ENCODE measurements at places on chromosomes 16 and 17.

- DNase-seq = no peak
Observed at GRCh38 chr17:50308666-50309065, 34.4 kb downstream of the TMEM92 start.

GRCh38 chr16:6407596-6407995, 925.0 kb upstream of the RBFOX1 start:
- DNase-seq = no peak

DNA sequence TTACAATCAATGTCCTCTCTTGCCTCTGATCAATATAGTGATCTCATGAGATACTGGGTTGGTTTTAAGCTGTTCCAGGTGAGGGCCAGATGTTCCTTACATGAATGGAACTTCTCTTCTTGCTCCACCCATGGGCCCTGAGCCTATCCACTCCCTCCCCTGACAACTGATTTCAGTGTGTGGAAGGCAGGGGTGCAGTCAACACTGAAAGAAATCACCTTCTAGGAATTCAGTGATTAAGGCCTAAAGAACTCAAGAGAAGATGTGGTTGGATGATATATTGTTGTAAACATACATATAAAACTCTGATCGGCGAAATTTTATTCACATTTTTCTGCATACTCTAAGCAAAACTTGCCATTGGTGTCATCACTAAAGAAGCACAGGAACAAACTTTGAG, 6.7 kb upstream of the GOSR2 start:
- no peak for DNase-seq

DNA sequence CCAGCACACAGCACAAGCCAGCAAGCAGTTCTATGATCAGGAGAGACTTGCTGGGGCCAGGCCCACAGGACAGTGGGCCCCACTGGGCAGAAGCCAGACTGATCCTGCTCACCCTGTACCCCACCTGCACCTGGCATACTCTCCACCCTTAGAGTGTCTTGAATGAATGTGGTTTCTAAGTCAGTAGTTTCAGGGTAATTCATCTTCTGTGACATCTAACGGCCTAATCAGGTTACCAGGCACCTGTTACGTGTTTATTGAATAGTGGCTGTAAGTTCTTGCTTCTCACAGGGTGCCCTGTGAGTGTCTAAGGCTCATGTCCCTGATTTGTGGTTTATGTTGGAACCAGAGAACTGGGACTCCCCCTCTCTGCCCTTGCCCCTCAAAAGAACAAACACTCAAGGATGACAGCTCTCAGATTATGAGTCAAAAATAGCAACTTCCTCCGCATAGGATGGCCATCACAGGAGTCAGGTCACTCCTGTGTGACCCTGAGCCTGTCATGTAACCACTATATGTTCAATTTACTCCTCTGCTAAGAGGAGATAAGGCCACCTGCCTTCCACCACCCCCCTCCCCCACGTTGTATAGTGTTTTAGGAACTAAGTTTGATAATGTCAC, 7.0 kb upstream of the OR2C1 start:
- DNase-seq = no peak

GRCh38 chr17:63476854-63477479, at the start of gene ACE:
ACE (plus strand) TSS chr17:63477061; CDS start chr17:63477095, 34 bp downstream.
- no peak for DNase-seq

DNA sequence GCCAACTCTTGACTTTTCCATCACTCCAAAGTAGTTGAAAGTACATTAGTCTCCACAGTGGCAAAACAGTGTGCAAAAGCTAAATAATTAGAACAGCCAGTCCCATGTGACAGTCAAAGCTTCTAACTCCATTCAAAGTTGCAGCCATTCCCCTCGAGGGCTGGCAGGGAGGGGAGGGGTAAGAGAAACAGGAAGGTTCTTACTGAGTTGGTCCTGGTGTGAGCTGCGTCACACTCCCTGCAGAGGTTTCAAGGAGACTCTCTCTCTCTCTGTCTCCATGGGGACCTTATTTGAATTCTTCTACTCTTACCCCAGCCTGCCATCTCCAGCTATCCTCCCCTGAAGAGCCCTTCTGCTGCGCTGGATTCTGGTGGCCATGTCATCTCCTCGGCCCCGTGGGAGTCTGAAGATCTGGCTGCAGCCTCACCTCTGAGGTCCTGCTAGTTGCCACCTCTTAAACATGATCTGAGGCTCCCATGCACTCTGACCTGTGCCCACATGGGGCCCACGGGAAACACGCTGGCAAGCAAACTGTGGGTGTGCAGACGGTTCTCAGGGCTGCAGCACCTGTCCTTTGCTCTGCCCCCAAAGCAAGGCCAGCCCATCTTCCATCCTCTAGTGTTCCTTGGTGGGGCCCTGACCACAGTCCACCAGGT, 23.3 kb upstream of the STH start:
- DNase-seq = no peak

- no peak for DNase-seq
Observed at GRCh38 chr16:29256501-29256981, 150.0 kb downstream of the NPIPB11 start.

GRCh38 chr17:57102122-57102521, 17.1 kb downstream of the AKAP1 start:
- DNase-seq = no peak

DNA sequence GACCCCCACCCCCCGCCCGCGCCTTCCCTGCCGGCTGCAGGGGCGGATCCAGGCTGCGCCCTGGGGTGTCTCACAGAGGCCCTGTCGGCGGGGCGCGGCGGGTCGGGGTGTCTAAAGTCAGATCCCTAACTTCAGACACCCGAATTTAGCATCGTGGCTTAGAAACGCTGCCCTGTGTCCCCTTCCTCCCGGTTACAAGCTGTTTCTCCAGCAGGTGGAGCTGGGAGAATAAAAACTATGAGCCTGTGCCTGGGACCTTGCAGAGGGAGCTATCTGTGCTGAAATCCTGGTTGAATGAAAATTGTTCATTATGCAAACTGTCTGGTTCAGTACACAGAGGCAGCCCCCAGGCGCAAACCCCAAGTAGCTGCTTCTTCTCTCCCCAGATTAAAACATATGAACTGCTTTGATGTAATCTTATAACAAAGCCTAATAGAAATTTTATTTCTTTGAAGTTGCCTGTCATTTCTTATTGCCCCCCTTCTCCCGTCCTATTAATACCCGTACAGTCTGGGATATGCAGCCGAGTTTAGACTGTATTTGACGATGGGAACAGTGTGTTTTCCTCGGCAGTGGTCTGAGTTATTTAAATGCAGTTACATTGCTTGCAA, 79.0 kb downstream of the RPA1 start:
- DNase-seq = peak; percentile 65

DNA sequence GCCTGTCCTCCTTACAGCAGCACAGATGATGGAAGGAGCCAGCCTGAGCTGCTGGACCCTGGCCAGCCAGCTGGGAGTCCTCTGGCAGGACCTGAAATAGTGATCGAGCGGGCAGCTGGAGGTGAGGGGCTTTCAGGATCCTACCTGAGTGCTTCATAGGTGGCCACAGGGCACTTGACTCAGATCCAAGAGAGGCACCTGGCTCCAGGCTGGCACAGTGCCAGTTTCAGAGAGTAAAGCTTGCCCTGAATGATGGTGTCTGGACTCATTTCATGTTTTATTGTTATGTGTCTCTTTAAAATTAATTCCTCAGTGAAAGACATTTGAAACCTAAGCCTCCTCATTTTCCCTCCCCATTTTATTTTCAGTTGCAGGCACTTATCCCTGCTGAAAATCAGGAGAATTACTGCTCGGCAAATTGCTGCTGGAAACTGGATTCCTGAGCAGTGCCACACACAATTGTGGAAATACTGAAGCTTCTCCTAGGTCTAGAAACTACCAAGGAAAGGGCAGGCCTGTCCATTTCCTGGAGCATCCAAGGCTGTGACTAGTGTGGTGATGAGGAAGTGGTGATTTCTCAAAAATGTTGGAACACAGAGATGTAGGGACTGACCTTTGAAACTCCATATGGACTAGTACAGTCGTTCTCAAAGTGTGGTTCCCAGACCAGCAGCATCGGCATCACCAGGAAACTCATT, 16.1 kb upstream of the ADAMTS18 start:
- no peak for DNase-seq

- DNase-seq = no peak
Observed at GRCh38 chr17:82938486-82938872, 98.7 kb upstream of the ZNF750 start.

GRCh38 chr16:4572715-4573114, 16.6 kb downstream of the C16orf96 start:
- DNase-seq = no peak

DNA sequence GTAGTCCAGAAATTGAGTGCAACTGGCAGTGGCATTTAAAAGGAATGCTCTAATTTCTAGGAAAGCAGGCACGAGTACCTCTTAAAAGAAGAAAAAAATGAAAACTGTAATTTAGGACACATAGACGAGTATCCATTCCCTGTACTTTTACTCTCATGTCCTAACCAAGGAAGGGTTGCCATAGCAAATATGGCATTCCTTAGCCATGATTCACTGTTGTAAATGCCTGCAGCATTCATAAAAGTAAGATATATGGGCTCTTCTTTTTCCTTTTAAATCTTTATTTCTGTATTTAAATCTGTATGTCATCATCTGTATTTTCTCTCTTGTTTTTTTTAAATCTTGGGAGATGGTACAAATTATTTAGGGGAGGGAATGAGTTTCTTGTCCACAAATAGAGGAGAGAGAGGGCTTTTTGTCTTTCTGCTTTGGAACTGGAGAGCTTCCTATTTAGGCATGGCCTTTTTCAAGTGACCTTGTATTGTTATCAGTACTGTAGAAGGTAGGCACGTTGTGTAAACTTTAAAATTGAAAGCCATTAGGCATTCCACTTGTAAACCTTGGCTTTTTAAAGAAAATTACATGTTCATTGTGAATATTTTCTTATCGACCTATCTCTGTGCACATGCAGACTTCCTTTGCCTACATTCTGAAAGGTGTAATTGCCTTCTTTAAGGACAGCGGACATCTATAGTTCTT, 50.0 kb downstream of the TENT4B start:
- DNase-seq = no peak

GRCh38 chr17:61411261-61412142, 11.9 kb downstream of the TBX2 start:
- DNase-seq = no peak

DNA sequence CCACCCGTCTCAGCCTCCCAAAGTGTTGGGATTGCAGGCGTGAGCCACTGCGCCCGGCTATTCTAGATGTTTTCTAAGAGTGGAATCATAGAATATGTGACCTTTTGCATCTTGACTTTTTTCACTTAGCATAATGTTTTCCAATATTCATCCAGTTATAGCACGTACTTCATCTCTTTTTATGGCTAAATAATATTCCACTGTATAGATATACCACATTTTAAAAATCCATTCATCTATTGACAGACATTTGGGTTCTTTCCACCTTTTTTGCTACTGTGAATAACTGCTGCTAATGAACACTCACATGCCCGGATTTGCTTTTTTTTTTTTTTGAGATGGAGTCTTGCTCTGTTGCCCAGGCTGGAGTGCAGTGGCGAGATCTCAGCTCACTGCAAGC, 3.2 kb upstream of the EIF5A start:
- DNase-seq = no peak

- no peak for DNase-seq
Observed at GRCh38 chr17:76917829-76918228, 49.6 kb downstream of the MGAT5B start.

- no peak for DNase-seq
Observed at GRCh38 chr17:65973237-65973636, 218.7 kb downstream of the CEP112 start.

GRCh38 chr17:15267996-15268395, 2.9 kb upstream of the PMP22 start:
- DNase-seq = no peak

- DNase-seq = no peak
Observed at GRCh38 chr17:16422416-16422815, 7.0 kb downstream of the TRPV2 start.

DNA sequence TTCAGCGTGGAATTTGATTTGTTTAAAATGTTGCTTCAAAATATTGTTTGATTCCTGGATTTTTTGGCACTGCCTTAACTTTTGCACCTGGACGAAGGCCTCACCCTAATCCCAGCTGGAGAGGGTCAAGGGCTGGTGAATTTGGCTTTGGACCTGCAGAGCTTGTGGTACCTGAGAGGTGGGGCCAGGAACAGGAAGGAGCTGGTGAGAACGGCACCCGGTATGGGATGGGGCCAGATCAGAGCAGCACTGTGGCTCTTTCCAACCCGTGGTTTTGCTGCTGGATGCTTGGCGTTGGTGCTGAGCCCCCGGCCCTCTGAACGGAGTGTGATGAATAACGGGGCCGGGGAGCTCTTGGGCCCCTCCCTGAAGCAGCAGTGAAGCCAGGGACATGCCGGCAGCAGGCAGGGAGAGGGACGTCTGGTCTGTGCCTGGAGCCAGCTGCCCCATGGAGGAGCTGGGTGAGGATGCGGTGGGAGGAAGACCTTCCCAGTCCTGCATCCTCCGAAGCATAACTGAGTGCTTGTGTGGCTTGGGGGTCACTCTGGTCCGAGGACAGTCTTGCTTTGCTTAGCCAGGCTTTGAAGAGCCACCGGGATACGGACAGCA, 275.4 kb downstream of the SEC14L1 start:
- DNase-seq = no peak

GRCh38 chr17:41067281-41067680, 1.6 kb upstream of the KRTAP2-4 start:
- DNase-seq = no peak

DNA sequence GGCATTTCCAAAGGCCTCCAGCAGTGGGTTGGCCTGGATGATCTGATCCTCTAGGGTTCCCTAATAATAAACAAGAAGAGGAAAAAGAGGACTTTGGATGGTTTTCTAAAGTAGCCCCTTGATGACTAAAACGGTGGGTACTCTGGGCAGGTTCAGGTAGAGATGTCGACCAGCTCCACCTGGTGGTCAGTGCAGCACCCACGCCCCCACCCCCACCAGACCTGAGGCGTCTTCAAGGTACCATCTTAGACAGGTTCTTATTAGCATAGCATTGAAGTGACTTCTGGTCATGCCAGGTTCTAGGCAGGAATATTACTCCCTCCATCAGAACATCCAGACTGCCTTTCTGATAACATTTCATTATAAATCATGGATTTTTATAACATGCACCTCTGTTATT, 15.0 kb downstream of the MYH13 start:
- no peak for DNase-seq

DNA sequence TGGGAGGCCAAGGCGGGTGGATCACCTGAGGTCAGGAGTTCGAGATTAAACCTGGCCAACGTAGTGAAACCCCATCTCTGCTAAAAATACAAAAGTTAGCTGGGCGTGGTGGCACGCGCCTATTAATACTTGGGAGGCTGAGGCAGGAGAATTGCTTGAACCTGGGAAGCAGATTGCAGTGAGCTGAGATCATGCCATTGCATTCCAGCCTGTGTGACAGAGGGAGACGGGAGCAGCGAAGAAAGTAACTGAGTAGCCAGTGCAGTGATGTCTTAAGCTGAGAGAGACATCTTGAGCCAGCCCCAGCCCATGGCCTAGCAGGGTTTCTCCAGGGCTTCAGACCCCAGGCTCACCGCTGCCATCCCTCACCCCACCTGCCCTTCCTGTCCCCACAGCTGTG, 9.8 kb upstream of the SMIM5 start:
- DNase-seq = no peak

- DNase-seq = no peak
Observed at GRCh38 chr17:82799591-82799990, 40.2 kb downstream of the ZNF750 start.

GRCh38 chr17:38867968-38868816, 1.7 kb upstream of the LASP1 start:
- DNase-seq = no peak

- no peak for DNase-seq
Observed at GRCh38 chr17:72631949-72632684, 460.4 kb downstream of the SLC39A11 start.

- no peak for DNase-seq
Observed at GRCh38 chr16:67177743-67178699, 5.7 kb downstream of the MATCAP1 start.

Measured in left renal pelvis (tissue), 4 donors.